Islet precursor cell (in vitro differentiated cells): ENCODE measurements at places on chromosomes 13 and 19.

- DNase-seq = no peak
Measured at GRCh38 chr13:109715902-109716301, 70.5 kb downstream of the IRS2 start.

GRCh38 chr13:80901530-80901929, 560.6 kb upstream of the SPRY2 start:
- DNase-seq = no peak

DNA sequence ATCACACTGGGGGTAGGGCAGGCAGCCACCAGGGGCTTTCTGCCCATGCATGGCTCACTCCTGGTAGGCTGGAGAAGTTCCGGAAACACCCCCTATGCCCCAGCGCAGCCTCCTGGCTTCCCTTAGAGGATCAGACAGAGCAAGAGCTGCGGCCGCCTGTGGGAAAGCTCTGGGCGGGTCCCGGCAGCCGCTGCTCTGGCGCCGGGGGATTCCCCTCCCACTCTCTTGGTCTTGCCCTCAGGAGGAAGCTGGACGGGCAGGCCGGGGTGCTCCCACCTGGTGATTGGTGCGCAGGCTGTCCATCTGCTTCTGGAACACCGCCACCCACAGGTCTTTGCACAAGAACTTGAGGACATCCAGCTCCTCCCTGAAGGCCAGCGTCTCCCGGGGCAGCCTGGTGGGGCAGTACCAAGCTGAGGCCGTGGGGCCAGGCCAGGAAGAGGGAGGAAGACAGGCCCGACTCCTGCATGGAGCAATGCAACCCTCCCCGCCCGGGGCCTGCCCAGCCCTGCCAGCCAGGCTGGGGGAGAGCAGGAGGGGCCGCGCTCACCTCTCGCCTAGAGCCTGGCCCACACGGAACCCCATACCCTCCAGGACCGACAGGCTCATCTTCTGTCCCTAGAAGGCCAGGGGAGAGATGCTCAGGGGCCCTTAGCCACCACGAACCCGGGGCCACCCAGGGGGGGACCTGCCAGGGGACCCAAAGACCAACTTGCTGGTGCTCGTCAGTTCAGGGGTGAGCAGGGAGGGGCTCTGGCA, 4.0 kb upstream of the NKPD1 start:
- DNase-seq = peak; percentile 98

- DNase-seq = no peak
Measured at GRCh38 chr19:48502350-48503018, 9.2 kb downstream of the LMTK3 start.

GRCh38 chr19:14536926-14537692, 7.7 kb downstream of the TECR start:
- DNase-seq = peak; percentile 98

DNA sequence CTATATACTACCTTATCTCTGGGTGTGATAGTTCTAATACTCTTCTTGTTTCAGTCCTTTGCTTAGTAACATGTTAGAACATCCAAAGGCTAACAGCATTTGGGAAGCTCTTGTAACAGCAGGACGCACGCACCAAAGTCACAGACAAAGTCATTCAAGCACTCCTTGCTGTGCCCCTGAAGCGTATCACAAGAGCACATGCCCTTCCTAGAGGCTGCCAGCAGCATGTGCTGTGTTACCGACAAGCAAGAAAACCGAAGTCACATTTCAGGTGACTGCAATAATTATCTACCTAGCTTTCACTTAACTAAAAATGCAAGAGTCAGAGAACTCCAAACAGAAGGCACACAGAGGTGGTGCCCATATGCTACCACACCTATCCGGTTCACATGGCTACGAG, 194.1 kb downstream of the KLF12 start:
- no peak for DNase-seq

- no peak for DNase-seq
Measured at GRCh38 chr19:38255383-38256014, 675 bp downstream of the PPP1R14A start.

GRCh38 chr13:21434588-21434987, 24.5 kb downstream of the ZDHHC20 start:
- DNase-seq = no peak
